ENCODE measurements at places on chromosomes 5 and 9.
A peak's percentile ranks its signal among the peaks of the same experiment; 100 is the strongest.

DNA sequence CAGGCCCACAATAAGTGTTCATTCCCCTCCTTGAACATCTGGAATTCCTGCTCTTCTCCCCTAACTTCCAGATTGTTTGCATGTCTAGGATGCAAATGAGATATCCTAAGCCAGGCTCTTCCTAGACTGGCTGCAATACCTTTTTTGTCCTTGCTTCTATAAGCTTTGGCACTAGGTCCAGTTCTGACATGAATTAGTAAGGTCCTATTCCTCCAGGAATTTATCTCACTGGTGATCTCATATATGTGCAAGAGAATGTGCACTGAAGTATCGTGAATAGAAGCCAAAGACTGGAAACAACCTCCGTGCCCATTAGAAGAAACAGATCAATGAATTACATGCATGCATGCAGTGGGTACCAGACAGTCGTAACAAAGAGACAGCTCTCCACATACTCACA lies 25.2 kb downstream of the DUSP1 start:
- DNase-seq = no peak

DNA sequence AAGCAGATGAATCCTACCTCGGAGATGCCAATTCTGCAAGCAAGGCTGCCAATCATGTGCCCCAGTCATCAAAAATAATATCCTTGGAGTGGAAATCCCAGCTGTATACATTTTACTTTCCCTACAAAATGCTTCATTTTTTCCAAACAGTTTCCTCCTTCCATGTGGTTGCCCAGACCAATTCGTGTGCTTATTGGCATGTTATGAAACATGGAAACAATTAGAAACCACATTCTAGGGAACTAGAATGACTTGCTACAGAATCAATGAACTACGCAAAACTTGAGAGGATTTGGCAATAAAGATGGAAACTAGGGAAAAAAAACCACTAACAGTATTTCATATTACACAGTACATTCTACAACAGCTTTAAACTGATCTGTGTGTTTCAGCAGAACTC lies 584.5 kb upstream of the DMAC1 start:
- no peak for DNase-seq

GRCh38 chr9:130268521-130269211 lies 3.1 kb downstream of the HMCN2 start:
- DNase-seq = peak; percentile 95

DNA sequence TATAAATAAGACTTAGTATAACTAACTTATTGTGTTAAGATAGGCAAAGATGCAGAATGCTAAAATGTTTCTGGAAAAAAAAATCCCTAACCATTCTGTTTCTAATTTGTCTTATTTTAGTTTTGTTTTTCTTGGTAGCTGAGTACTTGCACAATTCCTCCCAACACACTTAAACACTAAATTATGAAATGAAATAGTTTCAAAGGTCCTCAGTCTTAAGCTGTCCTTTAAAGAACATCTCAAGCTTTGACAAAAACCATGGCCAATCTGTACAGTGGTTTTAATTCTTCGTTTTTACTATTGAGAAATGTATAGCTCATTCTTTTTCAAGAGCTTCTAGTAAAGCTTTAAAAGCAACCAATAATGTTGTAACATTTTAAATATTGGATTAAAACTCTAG lies 171.5 kb downstream of the EDIL3 start:
- no peak for DNase-seq

DNA sequence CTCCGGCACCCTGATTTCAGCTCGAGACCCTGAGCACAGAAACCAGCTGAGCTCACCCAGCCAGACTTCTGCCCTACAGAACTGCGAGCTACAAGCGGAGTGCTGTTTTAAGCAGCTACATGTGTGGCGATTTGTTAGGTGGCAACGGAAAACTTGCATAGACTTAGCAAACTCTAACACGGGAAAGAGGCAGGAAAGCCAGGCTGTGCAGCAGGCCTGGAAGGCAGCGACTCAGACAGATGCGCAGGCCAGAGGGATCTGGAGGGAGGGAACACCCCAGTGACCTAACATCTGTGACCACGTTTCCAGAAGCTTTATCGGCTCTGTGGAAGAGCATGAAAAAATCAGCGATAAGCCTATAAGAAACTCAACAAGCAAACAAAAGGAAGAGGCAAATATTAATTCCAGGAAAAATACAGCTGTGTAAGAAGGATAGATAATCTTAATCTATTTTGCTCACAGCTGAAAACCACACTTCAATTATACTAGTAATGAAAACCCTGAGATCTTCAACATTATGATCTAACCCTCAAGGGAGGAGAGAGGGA lies 11.0 kb downstream of the UBAC1 start:
- DNase-seq = no peak

GRCh38 chr5:73352649-73353230 lies 95.8 kb downstream of the FOXD1 start:
- no peak for DNase-seq

- no peak for DNase-seq
Measured at GRCh38 chr9:95607507-95607906, 90.7 kb upstream of the PTCH1 start.
